ENCODE measurements at places on chromosomes 3 and 15.

GRCh38 chr3:27467545-27467944 lies 16.6 kb downstream of the SLC4A7 start:
- no peak for DNase-seq

DNA sequence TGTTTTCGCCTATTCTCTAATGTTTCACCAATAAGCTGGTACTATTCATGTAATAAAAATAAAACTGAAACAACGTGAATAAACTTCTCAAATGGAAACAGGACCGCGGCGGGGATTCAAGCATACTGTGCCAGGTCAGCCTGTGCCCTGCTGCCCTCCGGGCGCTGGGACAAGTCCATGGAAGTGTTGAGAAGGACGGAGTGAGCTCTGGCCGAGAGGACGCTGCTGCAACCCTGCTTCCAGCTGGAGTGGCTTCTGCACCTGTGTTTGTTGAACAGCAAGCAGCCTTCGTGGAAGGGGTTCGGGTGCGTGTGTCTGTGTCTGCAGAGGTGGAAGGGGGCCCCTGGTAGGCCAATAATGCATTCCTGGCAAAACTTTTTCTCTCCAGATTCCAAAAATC lies 50.0 kb upstream of the PCSK6 start:
- DNase-seq, result no peak

GRCh38 chr15:33908406-33908805 lies 59.9 kb upstream of the CHRM5 start:
- DNase-seq, result no peak

DNA sequence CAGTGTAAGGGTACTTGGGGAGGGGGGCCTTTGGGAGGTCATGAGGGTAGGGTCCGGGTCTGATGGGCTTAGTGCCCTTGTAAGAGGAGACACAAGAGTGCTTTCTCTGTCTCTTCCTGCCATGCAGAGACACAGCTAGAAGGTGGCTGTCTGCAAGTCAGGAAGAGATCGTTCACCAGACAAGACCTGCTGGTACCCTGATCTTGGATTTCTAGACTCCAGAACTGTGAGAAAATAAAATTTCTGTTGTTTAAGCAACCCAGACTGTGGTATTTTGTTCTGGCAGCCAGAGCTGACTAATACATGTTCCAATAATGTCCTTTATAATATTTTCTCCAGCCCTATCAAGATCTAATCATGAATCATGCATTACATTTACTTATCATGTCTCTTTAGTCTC lies 130.0 kb upstream of the VEPH1 start:
- no peak for DNase-seq

GRCh38 chr3:132987396-132987795 lies 50.8 kb upstream of the TMEM108 start:
- no peak for DNase-seq

- no peak for DNase-seq
Observed at GRCh38 chr15:31316135-31316795, 10.4 kb upstream of the KLF13 start.

- DNase-seq, result no peak
Observed at GRCh38 chr15:67093504-67093862, 28.1 kb downstream of the SMAD3 start.

Measured in activated naive CD4-positive, alpha-beta T cell treated with anti-CD3 and anti-CD28 coated beads, Interleukin-2, amount 50 U/mL, for 16 hours (primary cell).